Activated CD4-positive, alpha-beta T cell treated with anti-CD3 and anti-CD28 coated beads, Interleukin-2, amount 50 U/mL, for 1 hour (primary cell): ENCODE measurements at places on chromosomes 7 and 10.

GRCh38 chr10:8041992-8042720, 12.3 kb upstream of the GATA3 start:
- DNase-seq: no peak

DNA sequence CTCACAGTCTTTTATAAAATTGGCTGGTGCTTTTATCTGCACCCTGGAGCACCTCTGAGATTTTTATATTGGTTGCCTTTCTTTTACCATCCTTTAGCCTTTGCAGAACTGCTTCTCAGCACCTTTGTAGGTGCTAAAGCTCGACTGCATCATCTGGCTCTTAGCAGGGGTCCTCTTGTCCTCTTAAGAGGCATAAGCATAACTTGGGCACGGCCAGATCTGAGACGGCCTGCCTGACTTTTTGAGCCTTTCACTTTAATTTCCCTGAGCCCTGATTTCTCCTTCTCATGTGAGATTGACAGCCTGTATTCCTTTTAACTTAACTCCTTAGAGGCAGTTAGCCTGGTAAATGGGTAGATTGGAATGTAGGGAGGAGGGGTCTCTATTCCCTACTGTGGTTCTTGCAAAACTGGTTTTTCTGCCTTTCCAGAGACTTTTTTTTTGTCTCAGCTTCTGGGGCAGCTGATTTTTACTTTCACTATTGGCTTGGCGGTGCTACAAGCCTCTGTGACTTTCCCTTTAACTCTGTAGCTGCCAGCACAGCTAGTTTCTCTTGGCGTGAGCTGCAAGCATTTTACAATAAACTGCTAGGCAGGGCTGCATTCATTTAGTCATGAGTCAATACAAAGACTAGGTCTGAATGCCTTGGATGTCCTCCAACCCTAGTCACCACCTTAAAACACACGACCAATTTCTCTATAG, 24.0 kb downstream of the ZPBP start:
- no peak for DNase-seq

DNA sequence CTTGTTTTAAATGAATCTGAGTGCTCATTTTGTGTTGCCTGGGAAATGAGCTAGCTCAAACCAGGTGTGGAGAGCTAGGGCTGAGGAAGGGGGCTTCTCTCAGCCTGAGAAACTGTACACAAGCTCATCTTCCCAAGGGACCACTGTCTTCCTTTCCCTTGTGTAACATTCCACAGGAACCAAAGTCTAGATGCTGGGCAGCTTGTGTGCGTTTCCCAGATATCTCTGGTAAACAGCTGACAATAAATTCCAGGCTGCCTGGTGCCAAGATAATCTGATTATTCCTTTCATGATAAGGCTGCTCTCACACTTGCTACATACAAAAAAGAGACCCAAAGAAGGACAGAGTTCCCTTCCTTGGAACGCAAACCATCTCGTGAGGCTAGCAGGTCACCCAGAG, 33.1 kb upstream of the MKLN1 start:
- DNase-seq: no peak

GRCh38 chr10:69061305-69062161, 26.4 kb upstream of the SRGN start:
- DNase-seq: peak; percentile 32
